ENCODE measurements at places on chromosomes 12 and 14.

- peak; percentile 78 for DNase-seq
These were observed 14.7 kb upstream of the ZNF385A start for GRCh38 chr12:54398995-54399793.

DNA sequence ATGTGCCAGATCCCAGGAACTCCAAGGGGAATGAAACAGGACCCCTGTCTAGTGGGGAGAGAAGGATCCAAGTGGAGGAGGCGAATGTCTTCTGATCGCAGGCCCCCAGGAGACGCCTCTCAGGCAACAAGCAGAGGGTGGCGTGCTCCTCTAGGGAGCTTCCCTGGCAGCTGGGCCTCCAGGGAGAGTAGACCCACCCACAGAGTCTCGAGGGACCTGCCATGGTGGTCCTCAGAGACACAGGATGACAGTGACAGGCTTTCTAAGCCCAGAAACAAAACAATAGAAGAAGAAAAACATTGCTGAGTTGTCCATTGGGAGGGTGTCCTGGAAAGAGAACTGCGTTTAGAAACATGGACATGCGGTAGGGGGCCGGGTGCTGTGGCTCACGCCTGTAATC is 140.6 kb upstream of the MAP1LC3B2 start:
- no peak for DNase-seq

DNA sequence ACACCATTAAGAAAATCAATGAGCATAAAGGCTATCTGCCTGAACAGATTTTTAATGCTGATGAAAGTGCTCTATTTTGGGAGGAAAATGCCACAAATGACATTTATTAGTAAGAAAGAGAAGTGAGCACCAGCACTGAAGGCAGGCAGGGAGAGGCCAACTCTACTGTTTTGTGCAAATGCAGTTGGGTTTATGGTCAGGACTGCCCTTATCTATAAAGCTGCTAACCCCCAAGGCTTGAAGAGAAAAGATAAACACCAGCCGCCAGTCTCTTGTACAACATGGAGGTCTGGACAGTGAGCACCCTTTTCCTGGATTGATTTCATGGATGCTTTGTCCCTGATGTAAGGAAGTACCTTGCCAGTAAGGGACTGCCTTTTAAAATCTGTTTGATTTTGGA is 246.8 kb upstream of the SFSWAP start:
- no peak for DNase-seq

- DNase-seq: no peak
These were observed 2.5 kb upstream of the SMARCD1 start for GRCh38 chr12:50082644-50083043.

- DNase-seq: no peak
These were observed 2.8 kb downstream of the FRMD6 start for GRCh38 chr14:51654533-51654845.

DNA sequence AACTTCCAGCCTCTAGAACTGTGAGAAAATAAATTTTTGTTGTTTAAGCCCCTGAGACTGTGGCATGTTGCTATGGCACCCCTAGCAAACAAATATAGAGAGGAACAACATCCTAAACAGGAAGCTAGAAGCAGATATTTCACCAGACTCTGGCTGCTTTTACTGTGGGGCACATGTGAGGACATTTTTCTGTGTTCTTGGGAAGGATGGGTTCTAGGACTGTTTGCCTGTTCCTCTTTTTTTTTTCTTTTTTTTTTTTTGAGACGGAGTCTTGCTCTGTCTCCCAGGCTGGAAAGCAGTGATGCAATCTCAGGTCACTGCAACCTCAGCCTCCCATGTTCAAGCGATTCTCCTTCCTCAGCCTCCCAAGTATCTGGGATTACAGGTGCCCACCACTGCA is 4.2 kb upstream of the HRK start:
- no peak for DNase-seq

DNA sequence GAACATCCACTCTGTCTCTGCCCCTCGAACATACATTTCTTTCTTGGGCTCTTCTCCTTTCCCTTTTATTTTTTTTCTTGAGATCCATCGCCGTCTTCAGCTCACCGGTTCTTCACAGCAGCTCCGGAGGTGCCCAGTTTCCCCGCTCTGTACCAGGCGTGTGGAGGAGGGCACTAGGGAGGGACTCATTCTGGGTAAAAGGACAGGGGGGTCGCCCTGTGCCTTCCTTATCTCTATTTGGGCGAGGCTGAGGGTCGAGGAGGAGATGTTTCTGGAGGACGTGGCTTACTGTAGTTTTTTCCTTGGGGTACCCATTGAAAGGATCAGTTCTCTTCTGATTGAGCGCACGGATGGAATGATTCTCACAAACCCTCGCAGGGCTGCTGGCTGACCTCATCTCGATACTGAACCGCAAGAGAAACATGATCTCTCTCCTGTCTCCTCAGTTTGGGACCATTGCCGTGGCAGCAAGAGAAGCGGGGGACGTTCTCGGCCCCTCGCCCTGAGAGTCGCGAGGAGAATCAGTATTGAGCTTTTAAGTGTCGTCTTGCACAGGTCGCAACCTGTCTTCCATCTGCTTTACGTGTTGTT is 386 bp downstream of the LIN52 start:
- peak; percentile 78 for DNase-seq

DNA sequence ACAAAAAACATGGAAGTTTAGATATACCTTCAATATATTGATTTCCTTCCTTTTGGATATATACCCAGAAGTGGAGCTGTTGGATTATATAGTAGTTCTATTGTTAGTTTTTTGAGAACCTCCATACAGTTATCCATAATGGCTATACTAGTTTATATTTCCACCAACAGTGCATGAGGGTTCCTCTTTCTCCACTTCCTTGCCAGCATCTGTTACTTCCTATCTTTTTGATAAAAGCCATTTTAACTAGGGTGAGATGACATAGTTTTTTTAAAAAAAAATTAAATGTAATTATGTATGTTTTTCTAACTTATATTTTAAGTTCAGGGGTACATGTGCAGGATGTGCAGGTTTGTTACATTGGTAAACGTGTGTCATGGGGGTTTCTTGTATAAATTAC is 10.0 kb upstream of the SLC38A4 start:
- no peak for DNase-seq

- no peak for DNase-seq
These were observed 986.9 kb downstream of the TMEM121 start for GRCh38 chr14:106513302-106513701.

DNA sequence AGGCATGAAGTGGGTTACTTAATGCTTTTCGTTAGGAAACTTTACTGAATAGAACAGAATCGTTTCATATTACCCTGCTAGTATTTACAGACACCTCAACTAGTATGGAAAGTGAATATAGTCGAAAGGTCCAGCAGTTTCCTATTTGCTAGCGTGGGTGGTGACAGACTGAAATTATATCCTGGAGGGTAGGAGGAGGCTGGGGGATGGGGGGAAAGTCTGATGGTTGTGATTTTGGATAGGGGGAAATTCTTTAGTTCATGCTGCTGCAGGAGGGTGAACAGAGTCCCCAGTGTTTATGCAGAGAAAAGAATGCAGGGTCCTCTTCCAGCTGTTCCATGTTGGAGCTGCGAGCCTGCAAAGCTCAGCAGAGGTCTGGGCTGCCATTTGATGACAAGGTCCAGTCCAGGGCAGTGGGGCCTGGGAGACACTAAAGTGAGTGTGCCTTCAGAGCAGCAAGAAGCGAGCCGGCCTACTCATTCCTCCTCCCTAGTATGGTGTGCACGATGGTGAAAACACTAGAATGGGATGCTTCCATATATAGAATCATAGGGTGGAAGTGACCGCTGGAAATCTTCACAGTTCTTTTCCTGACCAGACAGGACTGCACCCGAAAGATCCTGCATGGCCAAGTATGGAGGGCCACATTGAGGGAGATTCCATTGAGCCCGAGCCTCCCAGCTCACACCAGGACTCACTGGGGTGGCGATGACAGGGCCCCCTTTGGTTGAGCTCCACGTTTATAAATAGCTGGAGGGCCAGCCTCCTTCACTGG is 2.1 kb downstream of the SAMD4A start:
- DNase-seq: peak; percentile 81

- peak; percentile 23 for DNase-seq
These were observed 8.8 kb downstream of the DENND5B start for GRCh38 chr12:31582155-31582554.

DNA sequence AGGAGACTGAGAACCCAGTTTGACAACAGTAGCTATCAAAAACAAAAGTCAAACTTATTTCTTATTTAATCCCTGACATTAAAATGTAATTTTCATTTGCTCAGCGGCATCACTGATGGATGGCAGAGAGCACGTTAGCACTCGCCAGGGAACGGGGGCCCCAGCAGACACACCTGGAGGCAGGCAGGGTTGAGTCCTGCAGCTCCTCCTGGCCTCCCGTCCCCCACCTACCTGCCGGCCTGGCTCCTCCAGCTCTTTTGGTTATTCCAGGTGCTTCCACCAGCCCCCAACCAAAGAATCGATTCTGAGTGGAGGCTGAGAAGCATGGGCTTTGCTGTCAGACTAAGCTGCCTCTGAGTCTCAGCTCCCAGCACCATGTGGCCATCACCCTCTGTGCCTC is 113.6 kb downstream of the PHETA1 start:
- DNase-seq: no peak

- no peak for DNase-seq
These were observed 11.2 kb downstream of the FIGNL2 start for GRCh38 chr12:51837286-51837685.

DNA sequence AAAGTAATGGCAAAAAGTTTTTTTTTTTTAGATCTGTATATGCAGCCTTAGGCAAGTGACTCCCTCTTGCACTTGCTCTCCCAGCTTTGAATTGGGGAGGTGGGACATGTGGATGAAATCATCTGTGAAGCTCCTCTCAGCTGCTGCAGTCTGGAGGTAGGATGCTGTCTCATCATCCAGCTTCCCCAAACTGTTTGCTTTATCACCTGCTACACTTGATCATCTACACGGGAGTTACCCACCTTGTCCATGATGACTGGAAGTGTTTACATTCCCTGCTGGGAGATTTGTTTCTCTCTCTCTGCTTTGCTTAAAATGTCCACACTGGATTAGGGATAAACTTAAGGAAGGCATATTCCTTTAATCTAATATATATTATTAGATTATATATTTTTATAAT is 8.5 kb upstream of the FGF23 start:
- DNase-seq: no peak

- DNase-seq: no peak
These were observed 8.3 kb downstream of the OR11G2 start for GRCh38 chr14:20198991-20199390.

DNA sequence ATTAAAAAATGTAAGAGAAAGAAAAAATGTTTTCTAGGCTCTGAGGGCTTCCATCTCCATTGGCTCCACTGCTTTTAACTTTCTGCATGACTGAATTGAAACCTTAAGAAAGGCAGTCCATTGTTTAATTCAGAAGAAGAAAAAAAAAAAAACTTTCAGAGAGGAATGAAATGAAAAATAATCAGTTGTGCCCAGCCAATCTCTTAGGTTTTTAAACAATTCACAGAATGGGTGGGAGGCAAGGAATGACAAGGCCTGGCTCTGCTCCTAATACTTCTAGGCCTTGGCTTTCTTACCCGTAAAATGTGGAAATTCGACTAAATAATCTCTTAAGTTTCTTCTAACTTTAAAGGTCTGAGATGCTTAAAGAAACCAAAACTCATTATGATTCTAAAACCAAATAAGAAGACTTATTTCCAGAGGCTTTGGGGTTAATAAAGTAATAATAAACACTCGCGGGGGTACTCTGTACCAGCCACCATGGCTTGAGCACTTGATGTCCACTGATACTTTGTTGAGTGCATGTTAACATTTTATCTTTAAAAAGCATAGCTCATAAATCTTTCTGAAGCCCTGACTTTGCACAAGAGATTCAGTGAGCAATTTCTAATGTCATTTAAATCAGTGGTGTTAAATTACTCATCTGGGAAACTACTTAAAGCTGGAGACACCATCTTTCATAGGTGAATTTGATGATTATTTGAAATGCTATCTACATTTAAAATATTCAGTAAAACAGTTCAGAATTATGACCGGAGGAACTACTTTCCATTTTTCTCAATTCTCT is 49.6 kb downstream of the STON2 start:
- DNase-seq: no peak

GRCh38 chr12:2076196-2076570 is 23.4 kb downstream of the CACNA1C start:
- no peak for DNase-seq

GRCh38 chr12:122204167-122205052 is 901 bp downstream of the B3GNT4 start:
- DNase-seq: no peak

DNA sequence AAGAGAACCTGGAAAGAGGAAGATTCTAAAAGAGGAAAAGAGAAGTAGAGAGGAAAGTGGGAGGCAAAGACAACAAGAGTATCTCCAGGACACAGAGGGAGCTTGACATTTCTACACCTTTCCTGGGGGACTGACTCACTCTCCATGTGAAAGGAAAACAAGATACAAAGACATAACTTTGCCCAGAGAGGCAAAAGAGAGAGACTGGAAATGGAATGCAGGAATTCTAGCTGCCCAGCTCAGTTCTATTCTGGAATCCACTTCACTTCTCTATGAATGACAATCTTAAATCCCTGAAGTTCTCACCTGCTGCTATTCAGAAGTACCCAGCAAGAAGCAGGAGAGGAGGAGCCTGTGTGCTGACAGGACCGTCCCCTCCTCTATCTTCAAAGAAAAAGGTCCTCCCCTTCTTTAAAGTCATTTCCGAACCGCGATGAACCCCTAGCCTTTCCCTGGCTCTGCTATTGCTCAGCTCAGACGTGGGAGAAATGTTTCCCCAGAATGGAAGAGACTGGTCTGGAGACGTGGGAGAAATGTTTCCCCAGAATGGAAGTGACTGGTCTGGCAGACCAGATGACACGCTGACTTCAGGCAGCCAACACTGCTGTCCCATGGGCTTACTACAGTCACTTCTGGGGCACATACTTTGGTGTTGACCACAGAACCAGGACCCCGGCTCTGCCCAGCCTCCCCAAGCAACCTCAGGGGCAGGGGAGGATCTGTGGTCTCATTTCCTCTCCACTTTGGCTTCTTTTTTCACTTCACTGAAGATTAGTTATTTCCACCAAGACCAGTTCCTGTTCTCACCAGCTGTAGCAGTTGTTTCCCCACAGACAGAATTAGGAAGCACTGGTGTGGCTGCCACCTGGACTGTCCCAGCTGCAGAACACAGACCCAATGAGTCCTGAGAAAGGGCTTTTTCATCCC is 8.3 kb downstream of the FMNL3 start:
- no peak for DNase-seq

DNA sequence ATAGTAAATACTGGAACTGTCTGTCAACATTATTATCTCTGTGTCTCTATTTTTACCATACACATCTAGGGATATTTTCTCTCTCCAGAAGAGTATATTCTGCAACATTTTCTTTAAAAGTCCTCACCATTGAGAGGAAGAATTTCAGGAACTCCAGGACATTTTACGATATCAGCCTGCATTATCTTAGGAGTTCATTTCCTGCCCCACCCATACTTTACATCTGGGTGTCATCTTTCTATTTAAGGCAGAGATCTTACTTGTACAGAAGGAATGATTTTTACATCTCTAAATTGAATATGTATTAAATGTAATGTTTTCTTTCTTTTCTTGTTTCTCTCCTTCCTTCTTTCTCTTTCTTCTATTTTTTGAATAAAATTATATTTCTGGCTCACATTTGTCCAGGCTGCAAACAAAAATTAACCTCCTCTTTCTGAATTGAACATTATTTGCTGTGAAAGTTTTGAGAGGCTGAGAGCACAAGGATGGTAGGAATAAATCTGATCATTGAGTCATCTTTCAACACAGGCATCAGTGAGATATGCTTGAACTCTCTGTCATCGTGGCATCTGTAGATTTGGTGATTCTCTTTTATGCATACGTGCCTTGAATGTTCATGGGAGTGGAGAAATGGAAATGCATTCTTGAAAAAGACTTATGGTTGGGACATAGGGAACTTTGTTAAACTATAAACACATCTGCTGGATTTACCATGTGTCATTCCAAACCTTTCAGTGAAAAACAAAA is 753.6 kb downstream of the SLC16A7 start:
- DNase-seq: no peak

- no peak for DNase-seq
These were observed 11.9 kb upstream of the FRMD6 start for GRCh38 chr14:51639668-51640316.
